ENCODE measurements at places on chromosomes 2 and 18.

DNA sequence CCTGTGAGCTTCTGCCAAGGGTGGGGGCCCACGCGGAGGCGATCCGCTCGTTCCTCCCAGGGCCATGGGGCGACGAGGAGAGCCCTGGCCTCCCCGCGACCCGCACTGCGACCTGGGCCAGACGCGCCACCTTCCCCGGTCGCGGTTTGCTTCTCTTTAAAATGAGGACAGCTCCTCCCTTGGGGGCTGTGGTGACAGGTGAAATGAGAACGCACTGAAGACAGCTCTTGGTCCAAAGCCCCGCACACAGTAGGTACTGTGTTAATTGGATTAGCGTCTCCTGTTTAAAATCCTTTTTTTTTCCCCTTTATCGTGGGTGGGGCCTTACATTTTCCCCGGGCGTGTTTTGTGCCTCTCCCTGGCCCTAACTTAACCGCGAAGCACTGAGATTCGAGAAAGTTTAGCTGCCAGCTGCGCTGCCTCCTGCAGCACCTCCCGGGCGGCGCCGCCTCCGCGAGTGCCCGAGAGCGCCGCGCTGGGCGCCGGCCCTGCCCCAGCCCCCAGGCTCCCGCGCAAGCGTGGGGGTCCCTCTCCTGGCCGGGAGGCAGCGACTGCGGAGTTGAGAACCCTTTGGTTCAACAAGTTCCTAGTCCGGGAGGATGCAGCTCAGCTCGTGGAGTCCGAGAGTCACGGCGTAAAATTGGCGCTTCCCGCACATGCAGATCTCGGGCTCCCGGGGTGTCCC is 1.1 kb downstream of the HPCAL1 start:
- peak; percentile 74 for DNase-seq

DNA sequence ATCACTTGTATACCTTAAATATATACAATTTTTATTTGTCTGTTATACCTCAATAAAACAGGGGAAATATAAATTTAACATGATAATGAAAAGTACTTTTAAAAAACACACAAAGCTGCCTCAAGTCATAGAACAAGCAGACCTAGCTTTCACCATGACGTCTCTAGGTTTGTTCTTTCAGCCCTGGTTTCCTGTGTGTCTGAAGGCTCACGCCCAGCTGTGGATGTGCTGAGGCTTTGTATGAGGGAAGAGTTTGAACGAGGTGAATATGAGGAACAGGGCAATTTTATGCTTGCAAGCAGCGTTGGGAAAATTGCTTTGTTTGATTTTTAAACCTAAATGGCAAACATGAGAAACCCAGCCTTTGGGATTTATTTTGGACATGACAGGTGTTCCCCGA is 15.3 kb downstream of the SH3RF3 start:
- no peak for DNase-seq

DNA sequence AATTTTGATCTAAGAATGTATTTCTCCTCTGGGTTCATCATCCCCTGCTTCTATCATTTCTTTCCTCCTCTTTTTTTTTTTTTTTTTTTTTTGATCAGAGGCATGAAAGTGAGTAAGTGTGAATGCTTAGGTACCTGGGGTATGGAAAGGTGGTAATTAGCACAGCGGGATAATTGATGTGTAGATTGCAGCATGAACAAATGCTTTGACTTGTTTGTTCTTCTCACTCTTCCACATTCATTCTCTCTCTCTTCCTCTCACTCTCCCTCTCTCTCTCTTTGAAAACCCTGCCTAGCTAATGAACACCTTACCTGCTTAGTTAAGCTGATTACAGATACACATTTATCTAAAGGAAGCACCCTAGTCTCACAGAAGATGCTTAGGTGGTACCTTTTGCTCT is 74.7 kb downstream of the ZEB2 start:
- no peak for DNase-seq

GRCh38 chr18:13003466-13003896 is 12.3 kb downstream of the CEP192 start:
- DNase-seq: no peak

- no peak for DNase-seq
Measured at GRCh38 chr2:199734651-199735050, 116.3 kb downstream of the FTCDNL1 start.

- no peak for DNase-seq
Measured at GRCh38 chr2:206572725-206573124, 69.6 kb upstream of the FAM237A start.

- DNase-seq: no peak
Measured at GRCh38 chr18:6215888-6216287, 198.8 kb downstream of the L3MBTL4 start.

GRCh38 chr18:46563317-46563716 is 93.7 kb downstream of the LOXHD1 start:
- no peak for DNase-seq

GRCh38 chr2:23346029-23346428 is 39.0 kb upstream of the KLHL29 start:
- DNase-seq: no peak
